Spleen (tissue), 13 donors: ENCODE measurements at places on chromosomes 6 and 20. TPM values are rescaled to one million over a fixed set of nuclear protein-coding genes. Genes with fewer than 3 reads are reported as not detected.
A peak's percentile ranks its signal among the peaks of the same experiment; 100 is the strongest.

DNA sequence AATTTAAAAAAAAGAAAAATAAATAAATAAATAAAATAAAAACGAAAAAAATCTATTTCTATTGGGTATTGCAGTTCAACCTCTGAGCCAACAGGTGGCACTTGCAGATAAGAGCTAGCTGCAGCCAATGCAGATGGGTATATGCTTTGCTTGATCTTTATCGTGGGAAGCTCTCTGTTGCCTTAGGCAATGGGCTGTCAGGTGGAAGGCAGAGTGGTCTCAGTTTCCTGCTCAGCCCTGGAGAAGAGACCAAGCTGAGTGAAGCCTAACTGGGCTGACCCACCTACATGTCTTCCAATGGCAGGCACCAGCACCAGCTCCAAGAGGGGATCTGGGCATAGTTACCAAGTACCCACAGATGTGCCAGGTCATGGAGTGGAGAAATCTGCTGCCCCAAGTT is 95.0 kb downstream of the AK9 start:
- no peaks in the 10 kb centered on the region for H3K36me3 ChIP-seq
- no peak overlapping the region for H3K4me3 ChIP-seq
- H3K4me1 ChIP-seq, result no peaks in the 10 kb centered on the region
- H3K27me3 ChIP-seq, result no peaks in the 10 kb centered on the region
- H3K27ac ChIP-seq, result no peak overlapping the region

DNA sequence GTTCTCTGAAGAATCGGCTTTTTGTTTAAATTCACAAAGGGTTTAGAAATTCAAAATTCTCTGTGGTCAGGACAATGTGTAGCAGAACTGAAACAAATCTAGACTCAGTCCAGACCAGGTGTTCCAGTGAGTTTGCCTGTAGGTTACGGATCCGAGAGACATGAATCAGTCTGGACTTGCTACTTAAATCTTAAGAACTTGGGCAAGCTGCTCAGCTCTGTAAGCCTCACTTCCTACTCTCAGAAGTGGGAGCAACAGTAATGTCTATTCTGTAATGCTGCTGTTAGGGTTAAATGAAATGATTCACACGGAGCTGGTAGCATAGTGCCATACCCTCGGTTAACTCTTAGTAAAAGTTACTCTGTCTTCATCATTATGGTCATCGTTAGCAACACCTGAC is 37.7 kb downstream of the HECA start:
- no peak for DNase-seq
- no peaks in the 10 kb centered on the region for H3K4me1 ChIP-seq
- no peaks in the 10 kb centered on the region for H3K27me3 ChIP-seq
- H3K4me3 ChIP-seq, result no peak overlapping the region
- H3K36me3 ChIP-seq, result peaks cover 41% of the 10 kb centered on the region

- no peak overlapping the region for H3K4me3 ChIP-seq
- no peaks in the 10 kb centered on the region for H3K36me3 ChIP-seq
- DNase-seq, result peak; percentile 33
- no peaks in the 10 kb centered on the region for H3K4me1 ChIP-seq
Measured at GRCh38 chr20:57558614-57559288, 2.2 kb upstream of the PCK1 start.

GRCh38 chr20:20192366-20192765 is 140.0 kb downstream of the CFAP61 start:
- DNase-seq, result no peak
- no peak overlapping the region for H3K4me3 ChIP-seq
- H3K27ac ChIP-seq, result no peak overlapping the region
- no peaks in the 10 kb centered on the region for H3K27me3 ChIP-seq
- H3K4me1 ChIP-seq, result no peaks in the 10 kb centered on the region
- no peaks in the 10 kb centered on the region for H3K36me3 ChIP-seq

DNA sequence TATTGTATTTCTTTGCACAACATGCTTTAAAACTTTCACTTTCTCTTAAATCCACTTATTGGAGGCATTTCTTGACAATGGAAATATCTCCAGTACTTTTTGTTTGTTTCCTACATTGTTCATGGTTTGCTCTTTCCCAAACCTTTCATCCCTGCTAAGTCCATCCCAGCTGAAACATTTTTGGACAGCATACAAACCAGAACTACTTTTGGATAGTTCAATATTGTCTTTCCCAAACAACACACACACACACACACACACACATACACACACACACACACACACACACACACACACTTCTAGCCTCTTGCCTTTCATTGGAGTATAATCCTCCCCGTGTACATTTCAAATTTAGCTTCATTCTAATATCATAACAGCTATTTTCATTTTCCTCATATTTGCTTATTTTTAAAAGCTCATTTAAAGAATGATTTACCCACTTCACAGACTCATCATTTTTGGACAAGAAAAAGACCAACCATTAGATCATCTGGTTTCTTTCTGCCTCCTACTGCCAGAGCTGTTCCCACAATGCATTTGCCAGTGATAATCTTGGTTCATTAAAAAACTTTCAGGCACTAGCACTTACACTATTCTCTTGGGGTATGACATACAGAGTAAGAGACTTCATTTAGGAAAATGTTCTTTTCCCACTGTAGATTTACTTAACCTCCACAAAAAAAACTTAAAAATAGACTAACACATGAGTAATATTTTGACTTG is 248.1 kb downstream of the CD109 start:
- no peaks in the 10 kb centered on the region for H3K4me1 ChIP-seq
- no peak for DNase-seq
- no peak overlapping the region for H3K4me3 ChIP-seq

GRCh38 chr6:85464260-85464644 is 14.4 kb downstream of the NT5E start:
- no peak overlapping the region for H3K4me3 ChIP-seq
- no peak overlapping the region for H3K27ac ChIP-seq
- no peaks in the 10 kb centered on the region for H3K27me3 ChIP-seq
- H3K36me3 ChIP-seq, result no peaks in the 10 kb centered on the region
- DNase-seq, result no peak

DNA sequence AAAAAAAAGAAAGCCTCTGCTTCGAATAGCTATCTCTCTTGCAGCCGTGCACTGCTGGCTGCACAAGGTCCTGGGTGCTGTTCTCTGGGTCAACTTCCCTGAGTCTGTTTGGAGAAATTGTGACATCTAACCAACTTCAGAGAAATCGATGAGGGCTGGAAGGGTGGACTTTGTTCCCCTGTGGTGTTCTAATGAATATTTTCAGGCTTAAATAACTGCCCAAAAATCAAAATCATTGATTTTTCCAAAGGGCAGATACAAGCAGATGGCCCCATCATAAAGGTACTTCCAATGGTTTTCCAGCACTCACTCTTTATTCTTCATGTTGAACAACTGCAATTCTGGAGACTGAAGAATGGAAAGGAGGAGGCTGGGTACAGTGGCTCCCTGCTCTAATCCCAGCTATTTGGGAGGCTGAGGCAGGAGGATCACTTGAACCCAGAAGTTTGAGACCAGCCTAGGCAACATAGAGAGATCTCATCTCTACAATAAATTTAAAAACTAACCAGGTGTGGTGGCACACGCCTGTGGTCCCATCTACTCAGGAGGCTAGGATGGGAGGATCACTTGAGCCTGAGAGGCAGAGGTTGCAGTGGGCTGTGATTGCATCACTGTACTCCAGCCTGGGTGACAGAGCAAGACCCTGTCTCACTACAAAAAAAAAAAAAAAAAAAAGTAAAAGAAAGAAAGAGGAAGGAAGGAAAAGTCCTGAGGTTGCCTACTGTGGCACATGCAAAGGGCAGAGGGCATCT is 59.1 kb downstream of the FOXA2 start:
- no peaks in the 10 kb centered on the region for H3K4me1 ChIP-seq
- H3K27me3 ChIP-seq, result no peaks in the 10 kb centered on the region
- H3K27ac ChIP-seq, result no peak overlapping the region
- no peak for DNase-seq
- no peaks in the 10 kb centered on the region for H3K36me3 ChIP-seq
- H3K4me3 ChIP-seq, result no peak overlapping the region

GRCh38 chr6:15507746-15508145 is 155.1 kb downstream of the DTNBP1 start:
- H3K27me3 ChIP-seq, result no peaks in the 10 kb centered on the region
- peak; percentile 72 for DNase-seq
- H3K27ac ChIP-seq, result no peak overlapping the region

DNA sequence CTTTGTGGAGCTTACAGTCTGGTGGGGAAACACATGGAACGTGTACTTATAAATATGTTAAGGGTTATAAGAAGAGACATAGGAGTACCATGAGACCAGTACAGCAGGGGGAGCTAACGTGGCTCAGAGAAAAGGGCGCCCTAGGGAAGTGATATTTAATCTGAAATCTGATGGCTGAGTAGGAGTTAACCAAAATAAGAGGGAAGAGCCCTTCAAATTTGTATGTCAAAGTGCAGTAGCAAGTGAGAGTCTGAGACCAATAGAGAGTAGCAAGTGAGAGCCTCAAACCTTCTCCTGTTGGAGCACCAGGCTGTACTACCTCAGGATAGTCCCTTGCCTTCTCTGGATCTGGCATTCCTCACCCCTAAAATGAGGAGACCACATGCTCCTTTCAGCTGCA is 6.1 kb upstream of the PKIG start:
- peaks cover 36% of the 10 kb centered on the region for H3K4me1 ChIP-seq
- no peaks in the 10 kb centered on the region for H3K27me3 ChIP-seq
- no peak overlapping the region for H3K4me3 ChIP-seq
- no peaks in the 10 kb centered on the region for H3K36me3 ChIP-seq

GRCh38 chr20:32780749-32781655 is 18.8 kb downstream of the DNMT3B start:
- no peaks in the 10 kb centered on the region for H3K27me3 ChIP-seq
- DNase-seq, result no peak
- H3K4me3 ChIP-seq, result no peak overlapping the region
- no peak overlapping the region for H3K27ac ChIP-seq
- H3K36me3 ChIP-seq, result no peaks in the 10 kb centered on the region

DNA sequence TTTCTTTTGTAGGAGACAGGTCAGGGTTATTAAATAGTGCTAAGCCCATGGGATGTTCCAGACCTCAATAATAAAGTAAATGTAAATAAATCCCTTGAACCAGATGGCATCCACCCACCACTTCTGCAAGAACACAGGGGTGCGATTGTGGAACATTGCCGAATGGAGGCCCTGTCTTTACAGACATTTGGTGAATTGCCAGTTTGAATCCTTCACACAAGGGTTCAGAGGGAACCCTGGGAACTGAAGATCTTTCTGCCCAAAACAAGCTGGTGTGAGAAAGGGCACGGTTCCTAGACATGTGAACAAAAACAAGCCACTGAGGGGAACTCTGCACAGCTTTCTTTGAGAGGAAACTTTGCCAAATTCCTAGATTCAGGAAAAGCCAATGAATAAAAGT is 30.2 kb upstream of the RNF8 start:
- no peak overlapping the region for H3K27ac ChIP-seq
- DNase-seq, result no peak
- H3K4me3 ChIP-seq, result no peak overlapping the region
- no peaks in the 10 kb centered on the region for H3K4me1 ChIP-seq
- H3K36me3 ChIP-seq, result no peaks in the 10 kb centered on the region

DNA sequence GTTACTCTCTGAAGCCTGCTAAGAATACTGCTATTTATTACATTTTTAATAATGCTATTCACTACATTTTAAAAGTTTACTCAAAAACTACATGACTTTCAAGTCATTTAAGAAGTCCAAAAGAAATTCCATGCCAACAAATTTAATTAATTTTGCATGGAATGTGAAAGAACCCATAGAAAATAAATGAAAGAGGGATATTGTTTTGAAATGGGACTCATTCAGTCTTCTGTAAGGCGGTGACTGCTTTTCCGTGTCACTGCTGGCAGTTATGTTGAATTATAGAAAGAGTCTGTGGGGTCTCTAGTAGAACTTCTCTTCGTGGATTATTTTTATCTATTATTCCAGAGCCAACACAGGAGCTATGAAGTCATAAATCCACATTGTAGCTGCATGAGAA is 211.2 kb downstream of the LAMA2 start:
- H3K4me3 ChIP-seq, result no peak overlapping the region
- no peaks in the 10 kb centered on the region for H3K27me3 ChIP-seq
- DNase-seq, result no peak

DNA sequence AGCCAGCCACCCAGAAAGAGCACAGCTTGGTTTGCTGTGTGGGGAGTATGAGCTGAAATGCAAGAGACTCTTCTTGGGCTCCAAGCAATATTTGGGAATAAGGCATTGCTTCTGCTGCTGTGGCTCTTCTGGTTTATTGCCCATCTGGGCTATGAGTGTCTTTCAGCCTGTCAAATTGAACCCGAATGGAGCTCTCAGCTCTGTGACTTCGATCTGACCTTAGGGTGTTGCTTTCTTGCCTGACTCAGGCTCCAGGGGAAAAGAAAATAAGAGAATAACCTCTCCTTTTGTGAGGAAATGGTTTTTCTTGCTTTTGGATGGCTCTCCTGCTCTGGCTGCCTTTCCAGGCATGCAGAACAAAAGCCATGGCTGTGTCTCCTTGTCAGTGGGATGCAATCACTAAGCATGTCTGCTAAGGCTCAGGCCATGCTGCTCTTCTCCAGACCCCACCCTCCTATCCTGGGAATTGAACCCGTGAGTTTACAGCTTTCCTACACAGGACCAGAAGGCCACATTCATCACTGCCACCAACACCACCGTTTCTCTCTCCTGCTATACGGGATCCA is 169.4 kb upstream of the JAG1 start:
- H3K27ac ChIP-seq, result no peak overlapping the region
- H3K4me1 ChIP-seq, result no peaks in the 10 kb centered on the region
- no peak for DNase-seq
- H3K4me3 ChIP-seq, result no peak overlapping the region
- no peaks in the 10 kb centered on the region for H3K36me3 ChIP-seq

DNA sequence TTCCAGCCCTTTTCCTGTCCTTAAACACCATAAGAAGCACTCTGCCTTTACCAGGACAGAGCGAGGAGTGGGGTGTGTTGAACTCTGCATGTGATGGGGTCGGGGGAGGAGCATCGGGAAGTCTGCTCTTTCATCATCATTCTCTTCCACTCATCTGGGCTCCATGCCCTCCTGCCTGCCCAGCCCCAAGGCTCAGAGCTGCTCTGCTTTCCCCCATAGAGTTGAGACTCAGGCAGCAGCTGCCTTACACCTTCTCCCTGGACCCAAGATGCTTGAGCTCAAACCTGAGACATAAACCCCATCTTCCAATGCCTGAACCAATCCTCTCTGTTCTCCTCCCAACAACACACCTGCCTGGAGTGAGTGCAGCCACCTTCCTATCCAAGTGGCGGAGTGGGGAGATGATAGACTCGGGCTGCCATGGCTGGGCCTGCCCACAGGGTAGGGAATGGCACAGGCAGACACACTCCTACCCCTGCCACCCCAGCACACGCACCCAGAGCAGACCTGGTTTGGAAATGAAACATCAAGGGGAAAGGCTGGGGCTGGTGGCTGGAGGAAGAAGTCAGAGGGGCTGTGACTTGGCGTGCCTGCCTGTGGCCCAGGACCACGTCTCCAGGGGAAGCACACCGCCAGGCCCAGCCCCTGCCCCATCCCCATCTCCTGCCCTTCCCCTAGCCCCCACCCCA is 28.4 kb downstream of the TFEB start:
- no peaks in the 10 kb centered on the region for H3K27me3 ChIP-seq
- peaks cover 6% of the 10 kb centered on the region for H3K36me3 ChIP-seq
- no peak overlapping the region for H3K4me3 ChIP-seq
- DNase-seq, result no peak

The EMILIN3 gene
- polyA plus RNA-seq, result 0.32 TPM

The VPS16 gene
- 44.5 TPM for polyA plus RNA-seq

The ORC3 gene
- polyA plus RNA-seq, result 15.1 TPM

The SIRPD gene
- 1.0 TPM for polyA plus RNA-seq

The C6orf141 gene
- polyA plus RNA-seq, result not detected

The LGSN gene
- polyA plus RNA-seq, result 0.09 TPM

The CD40 gene
- polyA plus RNA-seq, result 108 TPM
